Stimulated activated CD4-positive, alpha-beta T cell treated with anti-CD3 and anti-CD28 coated beads, Interleukin-2, amount 100 ng/mL, for 4 hours (primary cell): ENCODE measurements at places on chromosomes 6 and 20.

DNA sequence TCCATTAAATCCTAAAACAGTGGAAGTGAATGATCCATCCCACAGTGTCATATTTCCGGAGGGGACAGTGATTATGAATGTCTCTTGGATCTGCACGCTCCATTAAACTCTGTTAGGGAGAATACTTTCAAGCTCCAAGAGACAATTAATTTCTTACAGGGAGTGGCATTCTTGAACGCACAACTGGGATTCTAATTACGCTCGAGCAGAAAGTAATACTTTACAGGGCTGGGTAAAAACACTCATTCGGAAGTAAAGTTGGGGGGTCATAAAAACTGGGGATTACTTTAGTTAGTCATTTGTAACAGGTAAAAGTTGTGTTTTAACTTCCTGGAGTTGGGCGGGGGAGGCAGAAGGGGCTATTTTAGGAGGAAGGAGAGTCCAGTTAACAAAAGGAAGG, 151.8 kb downstream of the ZFP64 start:
- no peak for DNase-seq

- no peak for DNase-seq
Measured at GRCh38 chr6:105511639-105512038, 108.8 kb upstream of the PREP start.

- DNase-seq: no peak
Measured at GRCh38 chr6:159358562-159358961, 189.4 kb downstream of the FNDC1 start.

- no peak for DNase-seq
Measured at GRCh38 chr6:6248651-6249050, 71.8 kb downstream of the F13A1 start.

DNA sequence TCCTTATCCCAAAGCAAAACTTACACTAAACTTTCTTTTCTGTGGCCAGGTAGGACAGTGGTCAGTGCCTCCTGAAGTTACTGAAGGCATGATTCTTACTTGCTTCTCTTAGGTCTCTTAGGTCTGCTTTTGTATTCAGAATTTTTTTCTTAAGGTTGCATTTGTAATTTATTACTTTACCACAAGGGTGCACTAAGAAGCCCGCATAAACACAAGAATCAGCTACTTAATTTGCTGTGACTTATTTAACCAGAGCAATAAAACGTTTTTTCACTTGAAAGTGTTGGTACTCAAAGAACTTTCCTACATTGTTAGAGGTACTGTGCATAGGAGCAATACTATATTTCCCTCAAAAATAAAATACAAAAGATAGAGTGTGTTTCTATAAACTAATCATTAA, 75.4 kb upstream of the LAMA2 start:
- no peak for DNase-seq
